Testis (tissue), 5 donors: ENCODE measurements at places on chromosomes 2 and 18.
A peak's percentile ranks its signal among the peaks of the same experiment; 100 is the strongest.

DNA sequence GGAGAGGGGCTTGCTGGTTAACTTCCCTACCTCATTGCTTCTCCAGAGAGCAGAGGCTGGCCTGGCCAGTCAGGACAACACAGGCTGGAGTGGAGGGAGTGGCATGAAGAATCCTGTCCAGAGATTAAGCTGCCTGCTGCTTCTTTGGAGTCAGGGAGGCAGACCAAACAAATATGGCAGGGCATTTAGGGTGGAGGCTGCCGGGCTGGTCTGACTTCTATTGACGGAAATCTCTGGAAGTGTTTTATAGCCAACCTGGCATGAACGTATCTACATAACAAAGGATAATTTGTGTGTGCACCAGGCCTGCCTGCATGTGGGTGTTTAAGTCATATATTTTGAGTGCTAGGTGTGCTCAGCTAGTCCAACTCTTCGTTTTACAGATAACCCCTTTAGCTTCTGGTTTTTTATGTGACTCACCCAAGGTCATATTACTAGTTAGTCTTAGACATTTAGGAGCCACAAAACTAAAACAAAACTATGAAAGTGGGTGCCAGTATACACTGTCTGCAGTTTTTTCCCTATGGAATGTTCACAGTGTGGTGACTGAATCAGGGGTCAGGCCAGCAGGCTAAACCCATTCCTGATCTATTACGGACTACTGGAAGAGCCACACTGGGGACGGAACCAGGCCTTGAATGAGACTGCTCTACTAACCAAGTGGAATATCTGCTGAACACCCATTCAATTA is 5.5 kb downstream of the NPC1 start:
- DNase-seq, result no peak

DNA sequence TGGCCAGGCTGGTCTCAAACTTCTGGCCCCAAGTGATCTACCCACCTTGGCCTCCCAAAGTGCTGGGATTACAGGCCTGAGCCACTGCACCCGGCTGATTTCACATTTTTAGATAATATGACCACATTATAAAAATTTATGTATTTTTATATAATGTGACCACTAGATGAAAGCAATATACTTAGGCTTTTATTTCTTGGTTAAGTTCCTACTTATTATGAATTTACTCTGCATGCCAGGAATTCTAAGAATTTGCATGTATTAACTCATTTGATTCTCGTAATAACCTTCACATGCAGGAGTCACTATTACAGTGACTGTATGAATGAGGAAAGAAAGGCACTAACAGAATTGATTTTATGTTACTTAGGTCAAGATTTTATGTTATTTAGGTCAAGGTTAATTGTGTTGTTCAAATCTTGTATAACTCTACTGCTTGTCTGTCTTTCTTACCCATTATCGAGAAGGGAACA is 25.6 kb upstream of the CASP8 start:
- no peak for DNase-seq

- no peak for DNase-seq
Observed at GRCh38 chr2:241432824-241433448, 75.4 kb downstream of the STK25 start.

- DNase-seq, result no peak
Observed at GRCh38 chr18:48459016-48459415, 49.8 kb upstream of the ZBTB7C start.

GRCh38 chr2:63581298-63581961 is 6.8 kb downstream of the WDPCP start:
- no peak for DNase-seq

- DNase-seq, result no peak
Observed at GRCh38 chr2:7919510-7919909, 762.3 kb upstream of the ID2 start.

DNA sequence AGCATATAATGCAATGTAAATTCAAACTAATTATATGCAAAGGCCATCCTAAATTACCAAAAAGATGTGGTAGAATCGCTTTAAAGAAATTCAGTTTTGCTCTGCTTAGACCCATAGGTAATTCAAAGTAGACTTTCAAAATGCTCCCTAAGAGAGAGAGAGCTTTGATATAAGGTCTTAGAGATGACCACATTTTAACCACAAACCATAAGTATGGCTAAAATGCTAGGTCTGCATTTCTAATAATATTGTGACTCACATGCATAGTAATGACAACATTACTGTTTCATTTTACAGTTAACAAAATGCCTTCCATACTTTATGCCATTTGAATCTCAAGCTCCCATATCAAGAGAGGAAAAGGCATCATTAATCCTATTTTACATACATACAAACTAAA is 144.5 kb downstream of the RAD51AP2 start:
- DNase-seq, result no peak

- no peak for DNase-seq
Observed at GRCh38 chr2:61434314-61434713, 36.6 kb downstream of the USP34 start.

- no peak for DNase-seq
Observed at GRCh38 chr2:188146888-188147287, 144.8 kb upstream of the GULP1 start.

DNA sequence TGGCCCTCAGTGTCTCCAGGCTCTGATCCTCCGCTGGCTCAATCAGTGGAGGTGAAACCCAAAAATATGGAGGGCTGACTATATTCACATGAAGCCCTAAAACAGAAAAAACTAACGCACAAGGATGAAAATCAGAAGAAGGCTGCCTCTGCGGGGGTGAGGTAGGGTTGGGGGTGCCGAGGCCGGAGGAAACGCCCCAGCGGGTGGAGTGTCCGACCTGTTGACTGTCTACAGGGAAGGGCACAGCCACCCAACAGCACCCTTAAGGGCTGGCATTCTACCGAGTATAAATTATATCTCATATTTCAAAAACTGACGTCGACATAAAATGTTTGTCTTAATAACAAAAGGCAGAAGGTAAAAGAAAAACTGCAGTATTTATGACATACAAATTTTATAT is 223.5 kb downstream of the HDAC4 start:
- DNase-seq, result no peak

DNA sequence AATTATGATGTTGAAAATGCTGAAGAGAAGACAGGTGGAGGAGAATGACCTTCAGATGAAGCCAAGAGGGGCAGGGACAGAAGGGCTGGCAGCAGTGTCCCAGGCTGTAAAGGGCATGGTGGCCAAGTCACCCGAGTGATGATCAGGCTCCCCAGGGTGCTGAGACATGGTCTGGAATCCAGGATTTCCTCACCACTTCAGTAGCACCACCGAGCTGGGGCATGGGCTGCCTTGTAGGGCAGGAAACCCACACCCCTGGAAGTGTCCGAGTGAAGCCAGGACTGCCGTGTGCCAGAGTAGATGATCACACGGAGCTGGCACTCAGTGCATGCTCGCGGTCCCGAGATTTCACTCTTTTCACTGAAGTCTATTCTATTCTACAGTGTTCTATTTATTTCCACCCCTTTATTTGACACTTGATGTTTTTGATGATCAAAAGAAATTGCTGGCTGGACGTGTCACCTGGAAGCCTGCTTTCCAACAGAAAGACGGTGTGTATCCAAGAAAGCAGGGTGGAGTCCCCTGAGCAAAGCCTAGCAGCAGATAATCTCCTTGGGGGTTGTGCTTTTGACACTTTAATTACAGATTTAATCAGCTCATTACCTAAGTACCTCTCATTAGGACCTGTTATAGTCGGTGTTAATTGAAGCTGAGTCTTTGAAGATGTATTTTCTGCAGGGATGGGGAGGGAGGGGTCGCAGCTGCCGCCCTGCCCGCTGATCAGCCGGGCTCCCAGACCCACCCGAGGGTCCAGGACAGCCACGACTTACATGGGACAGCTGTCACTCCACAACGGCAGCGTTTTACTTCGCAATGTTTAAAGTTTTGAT is 92.3 kb downstream of the SEPTIN10 start:
- no peak for DNase-seq

DNA sequence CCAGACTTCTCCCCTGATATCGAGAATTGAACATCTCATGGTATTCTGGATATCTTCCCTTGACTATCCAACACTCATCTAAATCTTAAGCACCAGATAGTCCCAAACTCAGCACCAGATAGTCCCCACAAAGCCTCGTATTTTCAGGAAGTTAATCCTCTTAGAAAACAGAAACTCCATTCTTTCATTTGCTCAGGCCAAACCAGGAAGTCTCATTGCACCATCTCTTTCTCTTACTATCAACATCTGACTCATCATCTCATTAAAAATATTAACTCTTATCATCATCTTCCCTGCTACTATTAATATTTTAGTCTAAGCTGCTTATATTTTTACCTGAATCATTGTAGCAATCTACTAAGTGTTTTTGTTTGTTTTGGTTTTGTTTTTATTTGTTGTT is 286.4 kb downstream of the GALNT13 start:
- DNase-seq, result no peak

- no peak for DNase-seq
Observed at GRCh38 chr2:215736653-215737290, 276.6 kb downstream of the MREG start.

DNA sequence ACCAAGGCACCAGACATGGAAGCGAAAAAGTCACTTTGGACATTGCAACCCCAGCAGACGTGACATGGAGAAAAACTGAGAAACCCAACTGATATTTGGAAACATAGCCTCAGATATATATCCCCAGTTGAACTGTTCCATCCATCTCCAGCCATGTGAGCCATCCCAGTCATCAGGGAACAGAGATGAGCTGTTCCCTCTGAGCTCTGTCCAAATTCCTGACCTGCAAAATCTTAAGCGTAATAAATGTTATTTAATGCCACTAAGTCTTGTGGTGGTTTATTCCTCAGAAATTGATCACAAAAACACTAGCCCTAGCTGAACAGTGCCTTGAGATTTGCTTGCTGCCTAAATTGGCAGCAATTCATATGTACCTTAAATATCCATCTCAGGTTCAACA is 182.8 kb downstream of the NRP2 start:
- no peak for DNase-seq

DNA sequence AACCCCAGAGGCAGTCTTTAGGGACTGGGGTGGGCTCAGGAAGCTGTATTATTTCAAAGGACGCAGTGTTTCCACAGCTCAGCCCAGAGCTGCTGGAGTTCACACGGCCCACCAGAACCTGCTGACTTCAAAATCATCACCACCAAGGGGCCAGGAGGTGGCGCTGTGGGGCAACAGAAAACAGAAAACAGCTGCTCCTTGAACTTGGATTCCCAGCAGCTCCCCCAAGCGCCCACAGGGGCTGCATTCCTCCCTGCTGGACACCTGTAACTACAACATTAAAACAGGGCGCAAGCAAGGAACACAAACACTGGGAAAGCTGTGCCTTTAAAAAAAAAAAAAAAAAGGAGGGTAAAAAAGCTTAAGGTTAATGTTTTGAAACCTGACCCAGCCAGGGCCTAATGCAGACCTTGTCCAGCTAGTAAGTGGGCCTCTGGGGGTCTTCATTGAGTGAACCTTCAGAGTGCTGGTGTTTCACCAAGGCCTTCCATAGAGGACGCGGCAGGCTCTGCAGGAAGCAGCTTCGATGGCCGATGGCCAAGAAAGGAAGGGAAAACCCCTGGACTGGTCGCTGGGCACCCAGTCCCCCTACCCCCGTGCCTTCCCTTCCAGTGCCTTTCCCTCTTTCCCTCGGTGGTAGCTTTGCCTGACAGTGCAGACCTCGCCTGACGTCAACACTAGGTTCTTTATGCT is 25.9 kb downstream of the MLPH start:
- DNase-seq, result peak; percentile 94

DNA sequence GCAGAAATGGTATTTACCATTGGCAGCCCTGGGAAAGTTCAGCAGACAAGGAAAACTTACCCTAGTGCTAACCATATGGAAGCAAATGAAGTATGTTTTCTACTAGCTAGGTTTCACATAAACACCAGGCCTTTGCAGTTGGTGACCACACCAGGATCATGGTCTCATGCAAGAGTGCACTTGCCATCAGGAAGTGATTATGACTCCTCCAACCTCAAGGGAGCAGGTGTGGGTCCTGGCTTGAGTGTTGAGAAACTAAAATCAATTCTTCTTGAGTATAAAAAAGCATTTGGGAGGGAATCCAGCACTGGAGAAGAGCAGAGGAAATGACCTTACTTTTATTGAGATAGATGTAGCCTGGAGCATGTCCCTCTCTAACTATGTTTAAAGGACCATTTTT is 56.8 kb upstream of the SPAG16 start:
- DNase-seq, result no peak

GRCh38 chr2:133378386-133378785 is 189.9 kb downstream of the NCKAP5 start:
- DNase-seq, result no peak

GRCh38 chr18:80157708-80158343 is 48.8 kb downstream of the ADNP2 start:
- DNase-seq, result peak; percentile 91

DNA sequence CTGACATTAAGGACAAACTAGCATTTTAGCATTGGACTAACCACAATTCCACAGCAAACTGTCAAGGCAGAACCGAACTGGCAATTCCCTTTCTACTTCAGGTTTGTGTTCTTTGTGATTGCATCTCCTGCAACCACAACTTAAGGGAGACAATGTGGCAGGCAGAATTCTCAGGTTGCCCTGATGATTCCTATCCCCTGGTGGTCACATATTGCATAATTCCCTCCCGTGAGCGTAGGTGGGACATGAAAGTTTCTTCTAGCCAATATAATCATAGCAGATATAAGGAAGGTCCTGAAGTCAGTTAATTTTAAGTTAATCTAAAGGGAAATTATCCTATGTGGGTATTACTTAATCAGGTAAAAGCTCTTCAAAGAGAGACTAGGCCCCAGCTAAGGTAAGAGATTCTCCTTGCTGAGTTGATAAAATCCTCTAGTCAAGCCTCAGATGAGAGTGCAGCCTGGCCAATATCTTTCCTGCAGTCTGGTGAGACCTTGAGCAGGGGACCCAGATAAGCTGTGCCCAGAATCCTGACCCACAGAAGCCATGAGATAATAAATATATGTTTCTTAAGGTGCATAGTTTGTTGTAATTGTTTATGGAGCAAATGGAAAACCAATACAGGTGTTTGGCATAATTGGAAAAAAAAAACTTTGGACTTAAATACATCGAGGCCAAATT is 45.9 kb upstream of the TNP1 start:
- DNase-seq, result no peak

DNA sequence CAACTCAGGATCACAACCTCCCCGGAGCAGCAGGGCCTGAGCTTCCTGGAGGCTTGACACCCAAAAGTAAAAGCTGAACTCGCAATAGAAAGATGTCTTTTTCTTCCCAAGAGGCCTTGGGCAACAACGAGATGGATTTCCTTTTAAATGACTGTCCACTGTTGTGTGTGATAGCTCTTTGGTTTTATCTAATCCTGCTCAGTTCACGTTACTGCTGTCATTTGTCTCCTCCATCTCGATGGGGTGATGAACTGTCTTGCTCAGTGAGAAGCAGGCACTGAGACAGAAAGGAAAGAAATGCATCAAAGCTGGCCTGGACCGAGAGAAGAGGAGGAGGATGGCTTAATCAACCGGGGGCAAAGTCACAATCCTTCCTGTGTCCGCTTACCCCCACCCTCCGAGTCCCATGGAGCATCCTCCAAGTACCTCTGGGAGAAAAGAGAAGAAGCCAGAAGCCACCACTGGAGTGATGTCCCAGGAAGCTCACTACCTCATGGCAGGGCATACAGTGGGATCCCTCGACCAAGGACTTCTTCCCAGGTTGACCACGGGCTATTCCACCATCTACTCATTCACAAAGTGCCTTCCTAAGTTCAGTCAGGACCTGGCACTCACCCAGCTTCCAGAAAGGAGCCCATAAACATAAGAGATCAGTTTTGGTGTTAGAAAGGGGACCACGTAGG is 68.5 kb downstream of the GALNT14 start:
- DNase-seq, result no peak
